ENCODE measurements at places on chromosomes 5 and 9. TPM values are rescaled to one million over a fixed set of nuclear protein-coding genes. Genes with fewer than 3 reads are reported as not detected.

Gene GPR151
- total RNA-seq: not detected

Gene IL33
- total RNA-seq: not detected

Gene CBY3
- 0.44 TPM for total RNA-seq

Gene SYNPO
- total RNA-seq: 0.30 TPM

Gene GADD45G
- 6.0 TPM for total RNA-seq

Data from activated T-cell treated with anti-CD3 and anti-CD28 coated beads, Interleukin-2, amount 50 U/mL, for 72 hours (primary cell).